Placental pericyte (primary cell): ENCODE measurements at places on chromosomes 2 and 18. TPM values are rescaled to one million over a fixed set of nuclear protein-coding genes. Genes with fewer than 3 reads are reported as not detected.

Gene KCNG3
- total RNA-seq: not detected in 2 replicates

Gene CPLX4
- not detected in 2 replicates for total RNA-seq

Gene CYP1B1
- 11.5 and 70.2 TPM in 2 replicates for total RNA-seq

Gene LYG1
- 0.44 TPM in 1 of 2 replicates, not detected in the other for total RNA-seq

Gene ABCB11
- not detected in 2 replicates for total RNA-seq

Gene CAMKMT
- total RNA-seq: 5.9 and 7.0 TPM in 2 replicates

Gene TWSG1
- 151 and 155 TPM in 2 replicates for total RNA-seq
